ENCODE measurements at places on chromosomes 5 and 9.

DNA sequence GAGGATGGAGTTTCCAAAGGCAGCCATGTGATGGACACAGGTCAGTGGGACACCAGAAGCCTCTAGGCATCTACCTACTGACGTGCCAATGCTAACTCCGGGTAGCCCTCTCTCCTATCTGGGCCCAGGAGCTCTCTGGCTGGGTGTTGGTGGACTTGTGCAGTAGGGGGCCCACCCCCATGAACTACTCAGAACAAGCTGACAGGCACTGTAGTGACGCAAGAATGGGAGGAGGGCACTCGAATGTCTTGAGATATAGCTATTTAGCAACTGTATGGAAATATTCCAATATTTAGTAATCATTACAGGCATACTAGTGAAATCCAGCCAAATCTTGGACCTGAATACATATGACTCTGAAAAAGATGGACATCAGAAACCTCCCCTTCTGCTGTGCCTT is 5.7 kb upstream of the DOCK2 start:
- DNase-seq = peak; percentile 90

DNA sequence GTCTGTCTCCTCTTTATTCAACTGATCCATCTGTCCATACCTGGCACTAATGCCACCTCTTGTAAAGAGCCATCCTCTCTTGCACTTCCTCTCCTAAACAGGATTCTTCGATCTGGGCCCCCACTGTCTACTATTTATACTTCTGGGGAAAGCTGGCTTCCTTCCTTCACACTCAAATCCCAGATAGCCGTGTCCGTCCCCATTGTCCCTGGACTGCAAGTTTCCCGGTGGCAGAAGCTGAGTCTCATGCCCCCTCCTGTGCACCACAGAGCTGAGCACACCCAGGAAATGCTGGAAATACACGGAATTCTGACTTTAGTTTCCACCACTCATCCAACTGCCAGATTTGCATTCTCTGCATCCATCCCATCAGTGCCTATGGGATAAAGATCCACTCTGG is 84.0 kb downstream of the MARCHF11 start:
- no peak for DNase-seq

- no peak for DNase-seq
Observed at GRCh38 chr9:116383936-116384335, 230.3 kb downstream of the PAPPA start.

DNA sequence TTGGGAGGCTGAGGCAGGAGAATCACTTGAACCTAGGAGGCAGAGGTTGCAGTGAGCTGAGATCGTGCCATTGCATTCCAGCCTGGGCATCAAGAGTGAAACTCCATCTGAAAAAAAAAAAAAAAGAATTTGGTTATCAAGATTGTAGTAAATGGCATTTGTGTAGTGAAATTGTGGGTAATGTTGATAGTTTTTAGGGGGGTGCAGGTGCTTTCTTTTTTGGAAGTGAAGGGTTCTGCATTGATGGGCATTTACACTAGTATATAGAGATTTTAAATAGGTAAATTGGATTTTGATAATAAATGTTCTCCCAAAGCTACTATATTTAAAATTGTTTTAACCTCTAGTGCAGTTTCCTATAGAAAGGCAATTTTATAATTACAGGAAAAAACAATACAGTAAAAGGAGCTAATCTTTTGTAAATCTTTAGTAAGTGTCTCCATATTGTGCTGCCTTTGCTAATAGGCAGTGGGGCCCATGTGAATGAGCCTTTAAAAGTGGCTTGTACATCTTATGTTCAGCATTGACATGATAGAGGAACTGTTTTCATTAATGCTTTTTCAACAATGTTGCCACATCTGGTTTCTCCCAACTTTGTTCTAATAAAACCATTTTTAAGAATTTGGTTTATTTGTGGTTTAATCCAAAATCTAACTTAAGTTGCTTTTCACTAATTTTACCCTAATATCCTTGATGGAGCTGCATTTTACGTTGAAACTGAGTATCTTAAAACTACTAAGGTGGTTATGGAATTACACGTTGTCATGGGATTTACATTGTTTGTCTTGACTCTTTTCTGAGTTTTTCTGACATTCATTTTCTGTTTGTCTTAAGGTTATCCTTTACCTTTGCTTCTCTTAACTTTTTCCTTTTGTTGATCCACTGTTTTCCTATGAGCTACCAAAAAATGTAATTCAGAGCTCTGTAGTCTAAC is 11.1 kb downstream of the MATR3 start:
- DNase-seq = no peak

DNA sequence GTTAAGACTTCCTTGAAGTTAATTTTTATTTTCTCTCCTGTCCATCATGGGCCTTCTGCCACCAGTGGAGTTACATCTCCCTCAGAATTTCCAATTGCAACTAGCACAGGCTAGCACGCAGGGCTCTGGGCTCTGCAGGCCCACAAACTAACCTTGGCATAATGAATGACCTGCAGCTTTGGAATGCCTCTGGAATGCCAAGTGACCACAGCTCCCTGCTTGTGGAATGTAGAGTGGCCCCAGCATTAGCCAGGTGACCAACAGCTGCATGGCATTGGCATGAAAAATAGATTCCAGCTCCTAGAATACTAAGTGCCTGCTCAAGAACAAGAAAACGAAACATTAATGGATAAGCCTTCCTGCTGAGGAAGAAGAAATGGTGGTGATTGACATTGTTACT is 726.1 kb downstream of the BRINP1 start:
- peak; percentile 77 for DNase-seq

DNA sequence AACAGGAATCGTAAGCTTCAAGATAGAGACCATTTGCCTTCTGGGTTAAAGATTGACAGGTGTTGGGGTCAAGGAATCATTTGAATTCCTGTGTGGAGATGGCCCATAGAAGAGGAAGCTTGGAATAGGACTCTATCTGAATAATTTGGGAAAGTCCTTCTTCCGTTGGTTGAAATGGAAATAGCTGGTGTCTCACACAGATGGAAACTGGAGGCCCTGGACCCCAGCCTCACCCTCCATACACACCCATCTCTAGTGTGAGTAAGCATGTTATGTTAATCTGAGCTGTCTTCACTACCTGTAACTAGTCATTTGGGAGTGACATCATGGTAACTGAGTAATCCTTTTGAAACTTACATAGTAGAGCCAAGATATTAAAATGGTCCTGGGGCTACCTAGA is 184.4 kb downstream of the CD180 start:
- no peak for DNase-seq

DNA sequence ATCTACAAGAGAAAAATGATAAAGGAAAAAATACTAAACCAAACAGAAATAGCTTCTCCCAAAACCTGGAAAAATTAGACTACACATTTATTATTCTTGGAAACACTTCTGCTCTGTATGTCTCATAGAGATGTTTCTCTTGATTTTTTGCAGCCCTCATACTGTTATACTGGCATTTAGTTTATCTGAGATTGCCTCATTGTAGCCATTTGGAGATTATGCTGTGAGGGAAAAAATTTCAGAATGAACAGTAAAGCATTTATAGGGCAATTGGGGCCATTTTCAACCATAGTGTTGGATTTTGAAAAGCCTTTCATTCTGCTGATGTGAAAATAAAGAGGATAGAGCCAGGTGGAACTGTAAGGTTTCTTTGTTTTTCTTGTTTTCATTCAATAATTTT is 441.8 kb upstream of the RIOK2 start:
- DNase-seq = no peak

DNA sequence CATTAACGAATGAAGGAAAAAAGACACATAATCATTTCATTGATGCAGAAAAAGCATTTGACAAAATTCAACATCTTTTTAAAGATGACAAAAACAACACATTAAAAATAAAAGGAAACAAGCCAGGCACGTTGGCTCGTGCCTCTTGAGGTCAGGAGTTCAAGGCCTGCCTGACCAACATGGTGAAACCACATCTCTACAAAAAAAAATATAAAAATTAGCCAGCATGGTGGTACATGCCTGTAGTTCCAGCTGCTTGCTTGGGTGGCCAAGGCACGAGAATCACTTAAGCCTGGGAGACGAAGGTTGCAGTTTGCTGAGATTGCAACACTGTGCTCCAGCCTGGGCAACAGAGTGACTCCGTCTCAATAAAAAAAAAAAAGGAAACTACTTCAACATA is 77.0 kb downstream of the ERCC6L2 start:
- DNase-seq = no peak

- no peak for DNase-seq
Observed at GRCh38 chr9:98046180-98046543, 10.4 kb upstream of the NANS start.

- DNase-seq = peak; percentile 1
Observed at GRCh38 chr5:124839371-124839998, 93.0 kb upstream of the ZNF608 start.

DNA sequence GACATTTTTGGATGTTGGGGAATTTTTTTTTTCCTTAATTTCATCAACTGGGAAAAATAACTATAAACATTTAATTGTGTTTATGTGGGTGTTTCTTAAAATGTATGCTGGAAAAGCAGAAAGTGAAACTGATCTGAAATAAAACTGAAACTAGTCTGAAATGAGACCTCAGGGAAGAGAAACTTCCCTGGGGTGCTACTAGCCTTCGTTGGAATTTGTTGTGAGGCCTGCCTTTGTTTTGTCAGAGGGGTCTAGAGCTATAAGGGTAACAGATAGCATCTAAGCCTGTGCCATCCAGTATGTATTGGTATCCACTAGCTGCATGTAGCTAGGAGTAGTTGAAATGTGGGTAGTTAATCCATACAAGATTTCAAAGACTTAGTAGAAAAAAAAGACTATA is 10.4 kb downstream of the ZNF618 start:
- no peak for DNase-seq

DNA sequence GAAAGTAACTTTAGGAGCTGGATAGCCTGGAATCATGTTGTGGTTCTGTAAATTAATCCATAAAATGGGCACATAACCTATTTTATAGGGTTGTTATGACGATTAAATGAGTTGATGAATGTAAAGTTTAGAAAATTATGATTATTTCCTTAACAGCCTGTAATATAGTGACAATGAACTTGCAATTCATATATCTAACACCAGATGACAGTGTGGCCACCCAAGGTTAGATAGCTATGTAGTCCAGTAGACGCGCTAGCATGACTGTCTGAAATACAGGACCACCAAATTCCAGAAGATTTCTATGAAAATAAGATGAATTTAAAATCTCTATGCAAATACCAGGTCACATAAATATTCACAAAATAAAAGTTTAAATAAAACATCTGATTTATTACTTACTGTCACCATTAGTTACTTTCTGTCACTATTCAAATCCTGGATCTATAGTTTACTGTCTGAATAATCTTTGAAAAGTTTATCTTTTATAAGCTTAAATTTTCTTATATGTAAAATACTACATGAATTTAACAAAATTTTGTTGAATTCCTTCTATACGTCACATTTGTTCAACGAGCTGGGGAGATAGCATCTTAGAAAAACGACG is 26.1 kb upstream of the MACIR start:
- DNase-seq = peak; percentile 47

GRCh38 chr5:54214722-54215121 is 95.7 kb downstream of the ARL15 start:
- no peak for DNase-seq

Measured in AG10803 (cell line).